Daoy (cell line): ENCODE measurements at places on chromosomes 16 and 17.

GRCh38 chr17:18166894-18167293, 16.7 kb upstream of the ALKBH5 start:
- no peak for DNase-seq

DNA sequence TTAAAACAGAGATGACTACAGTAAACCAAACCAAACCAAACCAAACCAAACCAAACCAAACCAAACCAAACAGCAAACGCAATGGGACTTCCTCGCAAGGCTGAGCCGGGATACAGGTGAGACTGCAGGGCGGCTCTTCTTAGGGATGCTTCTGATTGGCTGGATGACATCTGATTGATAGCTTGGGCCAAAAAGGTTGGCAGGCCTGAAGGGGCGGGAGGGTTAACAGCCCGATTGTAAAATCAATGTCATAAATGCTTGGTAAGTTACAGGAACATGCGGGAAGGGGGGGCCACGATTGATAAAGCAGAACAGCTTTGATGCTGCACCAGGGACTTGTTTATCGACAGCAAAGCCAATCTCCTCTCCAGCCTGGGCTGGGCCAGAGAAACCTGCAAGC, 86.1 kb downstream of the ZFHX3 start:
- no peak for DNase-seq

GRCh38 chr17:1137465-1137894, 42.3 kb downstream of the ABR start:
- no peak for DNase-seq

- no peak for DNase-seq
Observed at GRCh38 chr17:1506649-1507267, 9.7 kb downstream of the INPP5K start.

GRCh38 chr16:65908568-65908967, 457.9 kb upstream of the CDH5 start:
- DNase-seq, result no peak
